Activated CD8-positive, alpha-beta memory T cell treated with anti-CD3 and anti-CD28 coated beads for 4 hours (primary cell): ENCODE measurements at places on chromosomes 5 and 9.

GRCh38 chr5:3362606-3362910 is 233.1 kb upstream of the IRX1 start:
- DNase-seq, result no peak

DNA sequence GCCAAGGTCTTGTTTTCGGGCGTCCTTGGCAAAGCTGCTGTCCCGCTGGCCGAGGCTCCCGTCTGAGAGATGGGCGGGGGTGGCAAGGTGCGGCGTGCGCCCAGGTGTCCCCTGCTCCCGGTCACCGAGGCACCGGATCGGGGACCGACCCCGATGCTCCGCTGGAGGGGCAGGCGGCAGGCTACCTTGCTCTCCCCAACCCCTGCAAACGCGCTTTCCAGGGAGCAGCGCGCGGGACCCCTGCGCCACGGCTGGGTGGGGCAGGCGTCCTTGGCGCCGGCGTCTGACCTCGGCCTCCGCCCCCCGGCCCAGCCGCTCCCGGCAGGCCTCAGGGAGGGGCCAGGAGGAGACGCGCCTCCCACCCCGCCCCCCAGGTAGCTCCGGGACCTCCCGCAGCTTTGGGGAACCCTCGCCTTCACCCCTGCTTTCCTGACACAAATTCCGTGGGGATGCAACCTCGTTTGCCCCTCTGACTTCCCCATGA is 551 bp downstream of the N4BP3 start:
- DNase-seq, result no peak

GRCh38 chr5:173001229-173001841 is 17.8 kb downstream of the ATP6V0E1 start:
- no peak for DNase-seq

GRCh38 chr9:129596541-129597331 is 24.2 kb downstream of the C9orf50 start:
- no peak for DNase-seq

DNA sequence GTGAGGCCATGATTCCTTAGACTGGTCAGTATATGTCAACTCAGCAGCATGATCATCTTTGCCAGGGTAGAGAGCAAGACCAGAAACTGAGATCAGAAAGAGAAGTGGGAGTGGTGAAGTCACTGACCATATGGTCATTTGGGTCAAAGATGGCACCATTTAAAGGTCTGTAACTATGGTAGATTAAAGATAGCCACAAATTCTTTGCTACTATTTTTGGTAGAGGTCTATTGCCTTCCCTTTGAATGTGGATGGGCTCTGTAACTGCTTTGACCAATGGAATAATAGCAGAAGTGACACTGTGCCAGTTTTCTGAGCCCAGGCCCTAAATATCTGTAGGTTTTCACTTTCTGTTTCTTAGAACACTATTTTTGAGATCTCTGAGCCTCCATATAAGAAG is 117.6 kb downstream of the PCSK1 start:
- no peak for DNase-seq

GRCh38 chr9:74444369-74444768 is 52.8 kb upstream of the RORB start:
- DNase-seq, result no peak

DNA sequence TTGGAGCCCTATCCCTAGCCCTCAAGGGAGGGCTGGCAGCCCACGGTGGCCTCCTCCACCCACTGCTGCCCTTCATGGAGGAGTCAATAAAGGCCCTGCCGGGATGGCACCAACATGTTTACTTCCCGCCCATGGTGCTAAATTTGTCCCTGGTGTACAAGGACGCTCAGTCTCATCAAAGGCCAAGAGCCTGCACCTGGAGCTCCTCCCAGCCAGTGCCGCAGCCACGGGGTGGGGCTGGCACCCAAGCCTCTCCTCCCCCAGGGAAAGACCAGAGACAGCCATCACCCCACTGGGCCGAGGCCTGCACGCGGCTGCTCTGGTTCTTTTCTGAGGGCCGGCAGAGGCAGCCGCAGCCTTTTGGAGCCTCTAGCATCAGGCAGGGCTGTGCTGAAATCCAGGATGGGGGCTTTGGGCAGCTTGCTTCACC is 34.8 kb upstream of the RXRA start:
- no peak for DNase-seq

- DNase-seq, result no peak
Observed at GRCh38 chr5:106530150-106530549, 1140.6 kb downstream of the EFNA5 start.

- no peak for DNase-seq
Observed at GRCh38 chr5:164002214-164002613, 496.8 kb downstream of the MAT2B start.

- no peak for DNase-seq
Observed at GRCh38 chr9:38361473-38361850, 31.0 kb upstream of the ALDH1B1 start.

DNA sequence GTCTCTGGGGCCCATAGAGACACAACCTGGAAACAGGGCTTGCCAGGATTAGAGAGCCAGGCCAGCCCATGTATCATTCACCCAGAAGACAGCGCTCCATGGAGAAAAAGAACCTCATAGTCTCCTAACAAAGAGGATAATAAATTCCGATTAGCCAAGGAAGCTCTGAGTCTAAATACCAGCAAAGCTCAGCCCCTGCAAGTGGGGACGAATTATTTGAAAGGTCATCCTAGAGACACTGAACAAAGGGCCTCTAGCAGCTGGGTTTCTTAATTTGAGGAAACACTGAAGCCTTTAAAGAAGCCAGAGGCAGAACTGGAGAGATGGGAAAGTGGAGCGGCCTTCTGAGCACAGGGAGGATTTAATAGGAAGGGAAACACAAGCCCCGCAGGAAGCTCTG is 287.1 kb upstream of the ZNF462 start:
- DNase-seq, result no peak

DNA sequence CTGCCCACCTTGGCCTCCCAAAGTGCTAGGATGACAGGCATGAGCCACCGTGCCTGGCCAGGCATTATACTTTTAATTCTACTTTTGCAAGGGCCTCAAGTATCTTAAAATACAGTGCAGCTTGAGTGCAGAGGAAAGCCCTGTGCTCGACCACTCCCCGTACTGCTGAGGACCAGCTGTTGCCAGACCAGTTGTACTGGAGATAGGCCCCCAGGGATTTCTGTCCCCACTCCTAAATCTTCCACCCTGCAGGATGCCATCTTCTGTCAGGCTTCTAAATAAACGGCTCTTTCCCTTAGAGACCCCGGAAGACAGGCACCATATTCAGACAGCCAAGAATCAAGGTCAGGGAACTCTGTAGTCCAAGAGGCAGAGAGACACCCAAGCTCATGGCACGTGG is 16.6 kb upstream of the PSMD5 start:
- DNase-seq, result no peak

DNA sequence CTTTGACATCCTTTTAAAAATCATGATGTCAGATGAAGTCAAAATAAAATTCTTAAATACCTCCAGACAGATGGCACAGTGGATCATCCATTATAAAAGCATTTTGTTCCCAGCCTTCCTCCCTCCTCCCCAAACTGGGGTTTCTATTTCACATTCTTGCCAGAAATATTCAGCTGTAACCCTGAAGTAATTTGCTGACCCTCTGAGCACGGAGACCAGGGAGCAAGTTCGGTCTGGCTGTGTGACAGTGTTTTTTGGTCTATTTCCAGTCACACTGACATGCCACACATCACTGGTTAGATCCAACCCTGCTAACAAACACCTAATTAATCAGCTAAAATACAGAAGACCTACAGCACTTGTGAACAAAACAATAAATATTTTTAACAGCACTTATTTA is 126.2 kb upstream of the DMRT1 start:
- DNase-seq, result no peak

GRCh38 chr9:129910628-129911567 is 75.6 kb downstream of the USP20 start:
- no peak for DNase-seq

DNA sequence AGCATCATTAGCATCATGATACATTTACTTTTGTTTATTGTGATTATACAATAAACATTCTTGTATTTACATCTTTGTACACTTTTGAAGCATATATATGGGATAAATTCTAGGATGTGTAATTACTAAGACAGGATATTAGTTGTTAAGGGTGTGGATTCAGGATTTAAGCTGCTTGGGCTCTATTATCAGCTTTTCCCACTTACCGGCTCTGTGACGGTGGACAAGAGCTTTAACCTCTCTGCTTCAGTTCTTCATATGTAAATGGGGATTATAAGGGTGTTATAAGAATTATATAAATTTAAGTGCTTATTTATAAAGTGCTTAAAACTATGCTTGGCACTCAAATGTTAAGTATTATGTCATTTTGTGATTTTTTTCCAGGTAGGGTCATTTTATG is 131.1 kb downstream of the FER start:
- DNase-seq, result no peak

- DNase-seq, result no peak
Observed at GRCh38 chr9:38768351-38768761, 48.4 kb upstream of the FAM240B start.

DNA sequence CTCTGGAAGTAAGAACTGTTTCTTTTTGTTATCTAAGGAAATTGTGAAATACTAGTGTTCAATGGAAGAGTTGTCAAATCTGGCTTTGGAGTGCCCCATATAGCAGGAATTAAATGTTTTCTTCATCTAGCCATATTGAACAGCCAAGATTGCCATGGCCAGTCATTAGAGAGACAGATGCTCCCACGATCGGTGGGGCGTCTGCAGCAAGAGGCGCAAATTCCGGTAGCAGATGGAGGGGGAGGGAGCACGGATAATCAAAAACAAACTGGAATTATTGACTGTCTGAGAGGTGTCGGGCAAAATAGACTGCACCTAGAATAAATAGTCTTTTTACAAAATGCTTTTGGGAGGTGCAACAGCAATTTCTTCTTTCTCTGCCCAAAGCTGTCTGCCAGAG is 139.1 kb upstream of the FSTL4 start:
- DNase-seq, result no peak

GRCh38 chr5:93275376-93275775 is 305.6 kb downstream of the NR2F1-AS1 start:
- DNase-seq, result no peak

GRCh38 chr9:133127340-133127981 is 6.4 kb upstream of the RALGDS start:
- no peak for DNase-seq

DNA sequence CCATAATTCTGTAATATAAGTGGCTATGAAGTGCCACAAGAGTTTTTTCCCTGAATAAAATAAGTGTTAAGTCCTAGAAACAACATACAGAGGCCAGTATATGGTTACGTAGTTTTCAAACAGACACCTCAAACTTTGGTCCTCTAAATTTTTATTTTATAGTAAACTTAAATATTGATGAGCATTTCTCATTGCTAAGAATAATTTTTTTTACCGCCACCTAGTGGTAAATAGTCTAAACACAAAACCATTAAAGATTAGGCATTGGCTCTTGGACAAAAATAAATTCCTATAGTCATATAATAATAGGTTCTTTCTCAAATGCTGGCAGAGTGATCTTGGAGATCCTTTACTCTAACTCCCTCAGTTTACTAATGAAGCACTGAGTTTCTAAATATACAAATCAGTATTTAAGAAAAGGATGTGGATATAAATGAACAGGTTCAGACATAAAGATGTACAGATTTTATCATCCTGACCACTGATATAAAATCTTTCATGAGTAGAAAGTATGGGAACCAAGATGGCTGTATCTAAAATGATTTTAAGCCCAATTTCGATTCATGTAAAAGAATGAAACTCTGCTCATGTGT is 136.2 kb downstream of the FANCC start:
- DNase-seq, result no peak

GRCh38 chr9:129036241-129036922 is at the start of gene MIGA2:
MIGA2 (plus strand) TSS chr9:129036626; CDS start chr9:129040595, 3,969 bp downstream.
- DNase-seq, result peak; percentile 88

DNA sequence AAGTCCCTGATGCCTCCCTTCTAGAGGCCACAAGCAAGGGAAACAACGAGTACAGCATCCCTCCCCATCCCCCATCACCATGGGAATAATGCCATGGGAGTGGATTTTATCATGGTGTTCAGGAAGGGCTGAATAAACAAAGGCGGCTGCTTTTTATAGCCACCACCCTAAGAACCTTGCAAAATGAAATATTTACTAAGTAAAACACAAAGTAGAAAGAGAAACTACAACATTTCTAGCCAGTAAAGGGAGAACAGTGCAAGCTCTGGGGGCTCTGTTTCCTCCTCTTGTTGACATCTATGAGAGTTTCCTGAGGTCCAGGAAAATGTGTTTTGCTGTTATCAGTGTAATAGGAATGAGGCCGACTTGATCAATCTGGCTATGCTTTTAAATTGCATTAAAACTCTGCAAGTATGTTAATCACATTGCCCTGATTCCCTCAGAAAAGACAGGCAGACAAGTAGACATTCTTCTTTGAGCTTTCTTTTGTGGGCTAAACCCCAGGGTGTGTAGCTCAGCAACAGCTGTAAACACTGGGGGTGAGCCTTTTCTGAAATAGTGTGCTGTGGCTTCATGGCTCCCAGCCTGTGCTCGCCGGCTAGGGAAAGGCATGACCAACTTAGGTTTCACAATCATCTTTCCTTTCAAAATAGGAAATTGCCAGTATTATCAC is 31.1 kb downstream of the SV2C start:
- no peak for DNase-seq

DNA sequence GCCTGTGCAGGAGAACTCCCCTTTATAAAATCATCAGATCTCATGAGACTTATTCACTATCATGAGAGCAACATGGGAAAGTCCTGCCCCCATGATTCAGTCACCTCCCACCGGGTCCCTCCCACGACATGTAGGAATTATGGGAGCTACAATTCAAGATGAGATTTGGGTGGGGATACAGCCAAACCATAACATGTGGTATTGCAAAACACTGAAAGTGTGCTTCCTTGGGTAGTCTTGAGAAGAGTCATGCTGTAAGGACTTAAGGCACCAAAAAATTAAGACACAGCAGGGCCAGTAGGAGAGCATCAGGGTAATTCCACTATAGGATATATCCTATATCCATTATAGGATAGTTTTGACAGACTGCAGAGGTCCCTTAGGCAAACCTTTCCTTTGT is 29.4 kb upstream of the GDNF start:
- no peak for DNase-seq

DNA sequence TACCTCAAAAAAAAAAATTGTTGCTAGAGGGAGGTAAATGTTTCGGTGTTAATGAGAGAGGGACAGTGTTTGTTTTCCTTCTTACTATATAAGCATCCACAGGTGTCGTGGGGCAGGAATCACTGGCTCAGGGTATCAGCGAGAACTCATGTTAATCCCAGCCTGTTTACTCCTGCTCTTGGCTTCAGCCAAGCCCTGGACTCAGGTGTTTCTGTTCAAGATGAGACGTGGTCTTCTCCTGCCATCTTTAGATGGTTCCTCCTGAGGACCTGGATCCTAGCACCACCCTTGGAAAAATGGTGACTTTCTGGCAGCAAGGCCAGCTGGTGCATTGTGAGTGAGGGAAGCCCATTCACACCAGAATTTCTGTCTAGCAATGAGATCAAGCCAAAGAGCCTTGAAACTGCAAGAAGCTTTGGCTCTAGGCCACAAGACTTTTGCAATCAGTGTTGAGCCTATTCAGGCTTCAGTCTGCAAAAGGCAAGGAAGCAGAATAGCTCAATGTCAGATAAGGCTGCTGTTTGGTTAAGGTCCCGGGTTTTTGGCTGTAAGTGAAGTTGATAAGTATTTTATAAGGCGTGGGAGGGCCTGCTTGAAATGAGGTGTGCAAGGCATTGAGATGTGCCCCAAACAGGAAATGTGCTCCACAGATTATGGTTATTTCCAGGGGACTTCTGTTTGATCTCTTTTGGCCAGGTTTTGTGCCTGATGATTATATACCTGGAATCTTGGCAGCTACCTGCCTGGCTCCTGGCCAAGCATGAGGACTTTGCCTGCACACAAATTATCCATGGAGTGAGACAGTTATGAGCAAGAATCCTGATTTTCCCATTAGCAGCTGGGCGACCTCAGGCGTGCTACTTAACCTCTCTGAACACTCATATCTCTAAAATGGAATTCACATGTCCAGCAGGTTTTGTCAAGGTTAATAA is 99.8 kb downstream of the TENT4A start:
- no peak for DNase-seq

- no peak for DNase-seq
Observed at GRCh38 chr9:5842929-5843793, 10.2 kb upstream of the ERMP1 start.
